DMS 273 treated with DMSO at 0.1 percent for 48 hours (cell line): ENCODE measurements at places on chromosomes 13 and 19.

DNA sequence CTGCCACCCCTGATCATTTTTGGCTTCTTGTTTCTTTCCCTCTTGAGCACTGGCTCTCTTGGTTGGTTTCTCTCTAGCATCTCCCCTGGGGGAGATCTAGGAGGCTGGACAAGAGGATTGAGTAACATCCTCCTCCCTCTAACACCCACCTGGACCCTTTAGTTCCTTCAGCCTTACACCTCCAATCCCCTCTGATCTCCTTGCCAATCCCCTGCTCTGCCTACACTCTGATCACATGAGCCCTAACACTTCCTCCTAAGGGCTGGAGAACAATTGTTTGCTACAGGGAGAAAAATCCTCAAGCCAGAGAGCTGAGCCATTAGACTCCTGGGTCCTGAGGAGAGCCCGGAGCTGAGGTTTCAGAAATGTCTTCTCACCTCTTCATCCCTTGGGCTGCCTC, 65.9 kb upstream of the ADGRL1 start:
- DNase-seq: no peak

- no peak for DNase-seq
Measured at GRCh38 chr19:58572026-58572817, 913 bp downstream of the MZF1 start.

DNA sequence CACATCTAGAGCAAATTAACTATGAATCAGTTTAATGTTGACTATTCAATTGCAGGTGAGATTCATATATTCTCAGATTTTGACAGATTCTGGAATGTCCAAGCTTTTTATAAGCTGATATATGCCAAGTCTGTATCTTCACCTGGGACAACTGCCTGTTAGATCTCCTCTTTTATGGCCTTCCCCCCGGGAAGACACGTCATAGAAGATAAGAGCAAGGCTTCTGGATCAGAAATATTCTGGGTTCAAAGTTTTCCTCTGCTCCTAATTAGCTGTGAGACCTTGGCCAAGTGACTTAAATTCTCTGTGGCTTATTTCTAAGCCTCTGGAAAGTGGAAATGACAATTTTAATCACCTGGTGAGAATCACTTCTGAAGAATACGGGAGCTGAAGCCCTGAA, 187.5 kb downstream of the OXGR1 start:
- no peak for DNase-seq

DNA sequence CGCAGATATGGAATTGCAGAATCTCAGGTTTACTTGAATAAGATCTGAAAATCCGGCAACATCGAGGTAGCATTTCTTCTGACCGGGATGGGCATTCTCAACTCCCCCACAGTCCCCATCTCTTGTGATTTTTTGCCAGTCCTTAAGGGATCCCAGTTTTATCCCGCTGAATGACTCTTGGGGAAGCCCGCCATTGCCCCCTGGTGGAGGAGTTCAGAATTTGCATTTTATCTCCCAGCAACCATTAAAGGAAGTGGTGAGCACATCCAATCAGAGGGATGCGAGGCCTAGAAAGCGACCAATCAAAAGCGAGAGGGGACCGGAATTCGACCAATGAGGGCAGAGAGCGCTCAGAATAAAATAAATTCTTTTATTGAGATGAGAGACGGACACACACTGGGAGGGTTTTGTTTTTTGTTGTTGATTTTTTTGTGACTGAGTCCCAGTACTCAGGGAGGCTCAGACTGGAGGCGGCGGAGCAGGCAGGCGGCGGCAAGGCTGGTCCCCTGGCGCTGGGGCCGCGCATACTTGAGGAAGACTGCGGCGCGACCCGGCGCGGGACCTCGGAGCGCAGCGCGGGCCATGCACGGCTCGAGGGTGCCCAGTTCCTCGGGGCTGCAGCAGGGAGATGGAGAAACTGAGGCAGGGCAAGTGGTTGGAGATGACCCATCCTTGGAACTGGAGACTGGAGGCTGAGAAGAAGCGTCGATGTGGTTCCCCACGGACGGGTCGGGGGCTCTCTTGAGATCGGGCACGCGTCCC, 3.9 kb upstream of the TTC9B start:
- peak; percentile 91 for DNase-seq

- no peak for DNase-seq
Measured at GRCh38 chr19:19059837-19060611, 3.8 kb upstream of the SLC25A42 start.

DNA sequence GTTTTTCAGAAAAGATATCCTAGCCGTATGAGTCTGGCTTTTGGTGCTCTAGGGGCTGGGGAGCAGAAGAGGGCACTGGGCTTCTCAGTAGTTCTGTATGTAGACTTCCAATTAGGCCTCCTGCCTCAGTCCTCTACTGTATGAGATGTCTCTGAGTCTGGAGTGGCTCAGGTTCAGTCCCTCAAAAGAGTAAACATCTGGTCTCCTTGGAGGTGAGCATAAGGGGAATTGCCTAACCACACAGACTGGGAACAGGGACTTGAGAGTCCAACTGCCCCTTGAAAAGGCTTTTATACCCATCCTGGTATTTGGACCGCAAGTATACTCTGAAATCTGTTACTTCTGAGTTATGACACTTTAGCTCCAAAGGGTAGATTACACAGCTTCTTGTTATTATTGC, 214.5 kb downstream of the TDRD3 start:
- DNase-seq: no peak

GRCh38 chr13:21534760-21535159, 69.2 kb downstream of the MICU2 start:
- no peak for DNase-seq
